Ureter (tissue), 1 donor: ENCODE measurements at places on chromosomes 5 and 9. TPM values are rescaled to one million over a fixed set of nuclear protein-coding genes. Genes with fewer than 3 reads are reported as not detected.
A peak's percentile ranks its signal among the peaks of the same experiment; 100 is the strongest.

Gene HRH2
- 5.7 TPM for total RNA-seq

Gene ZNF608
- 29.6 TPM for total RNA-seq

Gene SLC4A9
- 0.13 TPM for total RNA-seq

DNA sequence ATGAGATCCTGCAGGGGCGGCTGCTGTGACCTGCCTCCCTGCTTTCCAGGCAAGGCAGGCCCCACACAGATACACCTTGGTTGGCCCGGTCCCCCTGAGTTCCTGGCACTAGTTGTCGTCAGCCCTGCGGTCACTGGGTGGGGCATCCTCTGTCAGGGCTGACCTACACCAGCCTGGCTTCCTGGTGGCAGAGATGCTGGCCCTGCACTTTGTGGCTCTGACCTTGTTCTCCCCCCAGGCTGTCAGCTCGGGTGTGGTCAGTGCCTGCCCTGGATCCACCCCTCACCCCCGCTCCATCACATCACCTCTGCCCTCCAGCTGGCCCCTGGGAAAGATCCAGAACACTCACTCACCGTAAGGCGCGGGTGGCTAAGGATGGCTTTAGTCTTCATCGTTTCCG, 74.1 kb downstream of the PHF2 start:
- peak; percentile 31 for DNase-seq

- no peak for DNase-seq
These were observed 48.3 kb upstream of the IRX4 start for GRCh38 chr5:1930880-1931603.

GRCh38 chr5:54415896-54416601, 39.5 kb upstream of the HSPB3 start:
- no peak for DNase-seq

Gene LURAP1L
- total RNA-seq = 6.6 TPM

Gene SPATA24
- total RNA-seq = 7.8 TPM

GRCh38 chr5:173624282-173624681, 7.8 kb upstream of the BOD1 start:
- DNase-seq = no peak

- no peak for DNase-seq
These were observed 190.9 kb downstream of the FSTL4 start for GRCh38 chr5:133421394-133421793.

GRCh38 chr5:23157169-23157568, 304.0 kb upstream of the CDH12 start:
- no peak for DNase-seq

- no peak for DNase-seq
These were observed 13.1 kb downstream of the PSD2 start for GRCh38 chr5:139808481-139809330.

GRCh38 chr9:28678097-28678496, 1104.8 kb upstream of the C9orf72 start:
- no peak for DNase-seq

- no peak for DNase-seq
These were observed 184.9 kb downstream of the SMC2 start for GRCh38 chr9:104278929-104279496.
